NCI-H2081 treated with DMSO at 0.1 percent for 48 hours (cell line): ENCODE measurements at places on chromosomes 7 and 10.

DNA sequence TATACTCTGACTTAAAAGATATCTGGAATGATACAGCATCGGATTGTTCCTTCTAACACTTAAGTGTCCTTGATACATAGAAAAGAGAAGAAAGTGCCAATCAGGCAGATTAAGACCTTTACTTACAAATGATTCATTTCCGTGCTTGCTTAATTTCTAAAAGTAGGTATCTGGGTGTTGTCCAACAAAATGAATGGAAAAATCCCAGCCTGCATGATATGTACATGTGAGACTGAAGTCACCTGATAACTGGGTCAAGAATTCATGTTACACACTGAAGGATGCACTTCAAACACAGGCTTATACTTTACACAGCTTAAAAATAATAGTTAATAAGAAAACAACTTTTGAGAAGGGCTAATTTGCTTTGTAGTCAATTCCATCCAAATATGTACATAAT is 25.2 kb upstream of the PLXDC2 start:
- DNase-seq: no peak

- no peak for DNase-seq
These were observed 415.7 kb upstream of the MTPN start for GRCh38 chr7:136392856-136393255.

- no peak for DNase-seq
These were observed 167.4 kb upstream of the AHR start for GRCh38 chr7:17131060-17131345.

DNA sequence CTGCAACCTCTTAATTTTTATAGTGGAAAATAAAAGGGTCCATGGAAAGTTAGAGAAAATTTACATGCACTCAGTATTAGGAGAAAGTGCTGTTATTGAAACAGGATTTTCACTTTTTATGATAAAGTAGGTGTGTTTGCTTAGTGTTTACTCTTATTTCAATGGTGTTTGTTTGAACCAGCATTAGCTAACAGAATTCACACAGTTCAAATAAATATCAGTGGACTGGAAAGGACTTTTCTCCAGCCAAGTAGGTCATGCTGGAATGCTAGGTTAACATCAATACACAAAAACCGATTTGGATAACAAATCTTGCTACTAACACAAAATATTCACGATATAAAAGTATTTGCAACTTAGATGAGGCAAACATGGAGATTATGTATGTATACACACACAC is 49.4 kb upstream of the BET1 start:
- no peak for DNase-seq

DNA sequence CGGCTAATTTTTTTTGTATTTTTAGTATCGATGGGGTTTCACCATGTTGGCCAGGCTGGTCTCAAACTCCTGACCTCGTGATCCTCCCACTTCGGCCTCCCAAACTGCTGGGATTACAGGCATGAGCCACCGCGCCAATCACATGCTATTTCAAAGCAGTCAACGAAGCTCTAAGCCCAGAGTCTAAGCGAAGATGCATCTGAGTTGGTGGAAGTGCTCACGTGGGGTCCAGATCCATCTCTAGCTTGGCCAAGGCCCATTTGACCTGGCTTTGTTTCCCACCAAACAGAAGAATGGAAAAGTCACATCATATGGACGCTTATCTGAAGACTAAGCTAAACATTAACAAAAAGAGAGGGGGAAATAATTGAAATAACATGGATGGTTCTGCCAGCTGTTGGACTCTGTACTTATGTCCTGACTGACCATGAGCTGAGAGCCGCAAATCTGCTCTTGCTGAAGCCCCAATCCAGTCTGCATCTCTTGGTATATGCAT is 3.8 kb upstream of the GTF2I start:
- DNase-seq: no peak

- DNase-seq: no peak
These were observed 37.6 kb downstream of the TMEM168 start for GRCh38 chr7:112752576-112752975.

- no peak for DNase-seq
These were observed 1.5 kb downstream of the PTPN12 start for GRCh38 chr7:77538281-77539212.

GRCh38 chr7:50287129-50287528 is 17.4 kb upstream of the IKZF1 start:
- DNase-seq: no peak

GRCh38 chr7:28862595-28863272 is 95.4 kb downstream of the TRIL start:
- no peak for DNase-seq
